Esophagus muscularis mucosa (tissue), 4 donors: ENCODE measurements at places on chromosomes 4 and X. TPM values are rescaled to one million over a fixed set of nuclear protein-coding genes. Genes with fewer than 3 reads are reported as not detected.

GRCh38 chr4:153822316-153822715 is 33.4 kb upstream of the SFRP2 start:
- H3K27ac ChIP-seq: no peak overlapping the region
- no peaks in the 10 kb centered on the region for H3K36me3 ChIP-seq
- no peak overlapping the region for H3K4me3 ChIP-seq

DNA sequence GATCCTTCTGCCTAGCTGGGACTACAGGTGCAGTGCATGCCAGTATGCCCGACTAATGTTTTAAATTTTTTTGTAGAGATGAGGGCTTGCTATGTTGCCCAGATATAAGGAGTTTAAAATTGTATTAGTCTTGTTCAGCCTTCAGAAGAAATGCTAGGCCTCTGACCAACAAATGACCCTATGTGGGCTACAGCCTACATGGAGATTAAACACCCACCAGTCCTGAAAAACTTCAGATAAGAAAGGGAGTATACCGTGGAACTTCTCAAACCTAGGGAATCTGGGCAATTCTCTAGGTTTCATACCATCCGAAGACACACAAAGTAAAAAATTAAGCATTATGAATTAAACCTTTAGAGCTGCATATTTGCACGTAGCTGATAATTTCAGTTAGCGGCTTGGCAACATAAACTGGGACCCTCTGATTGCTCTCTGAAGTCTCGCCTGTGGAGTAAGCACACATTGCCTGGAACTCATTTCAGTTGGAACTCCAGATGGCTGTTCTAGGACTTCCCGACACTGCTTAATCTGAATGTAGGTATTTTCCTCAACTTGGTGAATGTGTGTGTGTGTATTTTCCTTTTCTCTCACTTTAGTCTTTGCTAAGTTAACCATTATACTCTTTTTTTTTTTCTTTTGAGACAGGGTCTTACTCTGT is 33.0 kb downstream of the MOB1B start:
- H3K36me3 ChIP-seq: no peaks in the 10 kb centered on the region
- H3K27ac ChIP-seq: no peak overlapping the region
- H3K4me1 ChIP-seq: no peaks in the 10 kb centered on the region
- no peak for DNase-seq
- H3K4me3 ChIP-seq: no peak overlapping the region
- H3K27me3 ChIP-seq: no peaks in the 10 kb centered on the region

GRCh38 chr4:138521809-138522208 is 279.7 kb upstream of the SLC7A11 start:
- no peaks in the 10 kb centered on the region for H3K4me1 ChIP-seq
- H3K4me3 ChIP-seq: no peak overlapping the region
- no peaks in the 10 kb centered on the region for H3K36me3 ChIP-seq
- H3K27me3 ChIP-seq: no peaks in the 10 kb centered on the region
- no peak overlapping the region for H3K27ac ChIP-seq
- no peak for DNase-seq

DNA sequence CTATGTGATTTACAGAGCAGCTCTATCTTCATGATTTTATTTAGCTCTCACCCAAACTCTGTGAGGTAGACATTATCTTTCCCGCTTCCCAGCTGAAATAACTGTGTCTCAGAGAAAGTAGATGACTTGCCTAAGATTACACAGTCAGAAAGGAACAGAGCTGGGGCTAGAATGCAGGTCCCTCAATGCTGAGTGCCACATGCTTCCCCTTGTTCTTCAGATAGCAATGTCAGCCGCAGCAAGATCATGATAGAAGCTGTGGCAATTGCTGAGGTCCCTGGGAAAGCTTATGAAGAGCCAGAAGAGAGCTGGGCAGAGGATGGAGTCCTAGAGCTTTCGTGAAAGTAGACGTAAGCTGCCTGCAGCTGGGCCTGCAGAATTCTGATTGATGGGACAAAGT is 11.1 kb upstream of the GABRE start:
- DNase-seq: no peak
- H3K36me3 ChIP-seq: no peaks in the 10 kb centered on the region
- no peak overlapping the region for H3K27ac ChIP-seq
- H3K27me3 ChIP-seq: no peaks in the 10 kb centered on the region
- H3K4me3 ChIP-seq: no peak overlapping the region
- no peaks in the 10 kb centered on the region for H3K4me1 ChIP-seq

Gene DCHS2
- total RNA-seq: 3.0 TPM

Gene ADRA2C
- 9.1 TPM for total RNA-seq

Gene TIGD4
- 0.32 TPM for total RNA-seq
